Activated CD4-positive, alpha-beta T cell treated with anti-CD3 and anti-CD28 coated beads, Interleukin-2, amount 50 U/mL, for 4 hours (primary cell): ENCODE measurements at places on chromosomes 7 and 10.

DNA sequence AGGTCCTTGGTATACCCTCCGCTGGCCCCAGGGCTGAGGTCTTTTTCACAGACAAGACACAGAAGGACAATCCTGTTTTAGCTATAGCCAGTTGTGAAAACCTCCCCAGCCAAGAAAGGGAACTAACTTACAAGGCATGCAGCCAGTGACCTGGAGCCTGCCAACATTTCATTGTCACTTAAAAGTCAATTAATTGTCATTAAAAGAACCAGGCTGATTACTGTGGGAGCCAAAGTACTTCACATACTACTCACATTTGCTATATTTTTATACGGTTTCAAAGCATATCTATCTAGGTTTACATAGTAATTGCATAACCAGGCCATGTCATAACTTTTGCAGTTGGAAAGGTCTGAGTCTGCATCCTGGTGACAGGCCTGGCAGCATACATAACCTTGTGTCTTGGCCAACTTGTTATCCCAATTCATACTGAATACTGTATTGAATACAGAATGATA is 31.1 kb downstream of the NRBF2 start:
- DNase-seq = no peak

- DNase-seq = no peak
Observed at GRCh38 chr10:24153537-24153936, 55.4 kb upstream of the KIAA1217 start.

DNA sequence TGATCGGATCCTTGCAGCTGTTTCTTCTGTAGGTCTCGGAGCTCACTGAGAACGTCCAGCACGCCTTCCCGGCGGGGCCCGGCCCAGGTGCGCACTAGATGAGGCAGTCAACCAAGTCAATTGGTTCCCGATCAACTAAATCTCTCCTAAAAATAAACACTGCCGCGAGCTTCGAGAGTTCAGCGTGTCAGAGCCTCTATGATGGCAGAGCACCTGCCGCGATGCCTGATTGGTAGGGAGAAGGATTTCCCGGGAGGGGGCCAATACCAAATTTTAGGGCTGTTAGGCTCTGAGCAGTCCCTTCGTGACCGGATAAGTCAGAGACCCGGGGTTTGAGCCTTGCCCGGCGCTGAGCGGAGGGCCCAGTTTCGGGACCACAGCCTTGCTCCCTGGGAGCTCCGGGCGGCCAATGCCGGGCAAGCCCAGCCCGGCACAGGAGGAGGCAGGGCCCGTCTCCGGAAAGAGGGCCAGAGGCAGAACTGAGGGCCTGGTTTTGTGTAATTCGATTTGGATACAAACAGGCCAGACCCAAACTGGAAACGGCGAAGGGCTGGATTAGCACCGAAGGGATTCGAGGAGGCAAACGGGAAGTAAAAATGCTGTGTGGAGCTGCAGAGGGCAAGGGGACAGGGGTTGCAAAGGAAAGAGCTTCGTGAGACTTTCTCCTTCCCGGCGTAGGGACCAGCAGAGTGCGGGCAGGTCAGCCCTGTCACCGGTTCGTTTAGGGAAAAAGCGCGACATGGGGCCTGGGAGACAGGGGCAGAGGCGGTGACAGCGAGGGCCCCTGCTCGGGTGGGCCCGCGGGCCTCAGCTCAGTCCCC is 569 bp downstream of the SLC26A5 start:
- no peak for DNase-seq

GRCh38 chr7:121107923-121108498 is 119.5 kb downstream of the CPED1 start:
- DNase-seq = no peak

GRCh38 chr10:42809676-42810075 is 27.1 kb downstream of the BMS1 start:
- DNase-seq = no peak

DNA sequence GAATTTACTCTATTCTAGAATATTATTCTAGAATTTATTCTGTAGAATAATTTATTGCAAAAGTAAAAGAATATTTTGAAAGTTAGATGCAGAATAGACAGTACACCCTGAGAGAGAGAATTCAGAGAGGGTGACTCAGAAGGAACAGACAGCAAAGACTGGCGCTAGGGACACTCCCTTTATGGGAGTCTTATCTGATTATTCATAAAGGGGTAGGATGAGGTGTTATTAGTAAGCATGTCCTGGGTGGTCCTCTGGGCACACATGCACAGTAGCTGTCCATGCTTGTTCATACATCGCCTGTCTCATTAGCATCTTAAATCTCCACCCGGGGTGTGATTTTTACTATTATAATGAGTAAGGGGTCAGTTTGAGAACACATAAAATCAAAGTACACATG is 100.1 kb downstream of the XPNPEP1 start:
- DNase-seq = no peak

DNA sequence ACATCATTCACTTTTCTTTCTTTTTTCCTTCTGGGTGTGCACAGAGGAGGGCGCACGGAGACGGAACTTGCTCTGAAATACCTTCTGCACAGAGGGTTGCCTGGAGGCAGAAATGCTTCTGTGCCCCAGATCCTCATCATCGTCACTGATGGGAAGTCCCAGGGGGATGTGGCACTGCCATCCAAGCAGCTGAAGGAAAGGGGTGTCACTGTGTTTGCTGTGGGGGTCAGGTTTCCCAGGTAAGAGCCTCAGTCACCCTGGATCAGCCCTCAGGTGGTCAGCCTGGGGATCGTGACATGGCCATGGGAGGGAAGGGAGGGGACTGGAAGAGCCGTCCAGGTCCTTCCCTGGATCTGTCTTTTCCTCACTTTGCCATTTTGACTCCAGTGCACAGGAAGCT is 33.6 kb downstream of the VWA2 start:
- DNase-seq = no peak

DNA sequence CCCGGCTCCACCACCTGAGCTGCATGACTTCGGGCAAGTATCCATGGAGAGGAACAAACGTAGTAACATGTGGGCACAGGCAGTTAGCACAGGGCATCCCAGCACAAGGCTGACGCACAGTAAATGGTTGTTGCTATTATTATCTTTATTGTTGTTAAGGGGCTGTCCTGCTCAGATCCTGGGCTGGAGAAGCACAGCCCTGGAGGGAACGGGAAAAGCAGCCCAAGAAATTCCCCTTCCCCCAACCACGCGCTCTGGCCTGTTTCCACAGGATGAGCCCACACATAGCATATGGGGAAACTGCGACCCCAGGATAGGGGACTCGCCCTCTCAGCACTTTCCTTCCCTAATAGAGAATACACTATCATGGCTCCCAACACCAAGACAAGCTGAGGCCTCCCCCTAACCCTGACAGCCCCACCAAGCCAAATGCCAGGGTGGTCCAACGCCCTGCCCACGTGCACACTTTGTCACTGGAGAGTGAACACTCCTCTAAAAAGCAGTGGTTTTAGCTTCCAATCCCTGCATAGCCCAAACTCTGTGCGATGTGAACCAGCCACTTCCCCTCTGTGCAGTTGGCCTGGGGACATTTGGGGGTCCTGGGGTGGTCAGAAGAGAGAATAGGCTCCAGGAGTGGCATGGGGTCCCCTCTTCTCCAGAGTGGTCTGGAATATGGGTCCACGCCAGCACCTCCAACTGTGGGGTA is 11.0 kb downstream of the PSD start:
- no peak for DNase-seq

GRCh38 chr7:81780914-81781693 is 11.3 kb upstream of the HGF start:
- no peak for DNase-seq

- DNase-seq = no peak
Observed at GRCh38 chr10:93384006-93384405, 98.1 kb downstream of the MYOF start.
